ENCODE measurements at places on chromosomes 3 and 15.

DNA sequence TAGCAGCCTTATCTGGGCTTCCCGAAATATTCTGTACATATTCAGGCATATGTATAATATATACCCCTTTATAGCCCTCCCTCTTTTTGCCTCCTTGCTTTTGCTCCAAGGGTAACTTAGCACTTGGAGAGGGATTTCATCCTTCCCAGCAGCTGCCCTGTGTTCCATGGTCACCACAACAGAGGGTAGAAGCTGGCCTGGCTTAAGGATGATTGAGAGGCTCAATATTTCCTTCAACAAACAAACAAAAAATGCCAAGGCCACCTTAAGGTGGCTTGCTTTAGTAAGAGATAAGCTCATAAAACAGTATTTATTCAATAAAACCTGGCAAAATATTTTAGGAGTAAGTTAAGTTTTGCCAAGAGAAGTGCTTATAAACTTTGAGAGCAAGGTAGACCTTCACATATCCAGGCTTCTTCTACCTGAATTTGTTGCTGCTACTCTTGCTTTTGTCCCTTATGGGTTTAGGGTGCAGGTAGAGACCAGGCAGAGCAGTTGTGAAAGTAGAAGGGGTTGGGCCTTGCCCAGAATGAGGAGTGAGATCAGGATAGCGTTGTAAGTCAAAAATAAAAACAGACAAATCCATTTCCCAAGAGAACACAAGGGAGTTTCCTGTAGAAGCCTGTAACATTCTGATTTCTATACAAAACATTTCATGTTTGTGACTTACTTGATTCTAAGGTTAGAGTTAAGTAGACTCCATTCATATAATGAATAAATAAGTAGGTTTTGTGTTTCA, 52.7 kb upstream of the ATOSA start:
- DNase-seq = no peak

DNA sequence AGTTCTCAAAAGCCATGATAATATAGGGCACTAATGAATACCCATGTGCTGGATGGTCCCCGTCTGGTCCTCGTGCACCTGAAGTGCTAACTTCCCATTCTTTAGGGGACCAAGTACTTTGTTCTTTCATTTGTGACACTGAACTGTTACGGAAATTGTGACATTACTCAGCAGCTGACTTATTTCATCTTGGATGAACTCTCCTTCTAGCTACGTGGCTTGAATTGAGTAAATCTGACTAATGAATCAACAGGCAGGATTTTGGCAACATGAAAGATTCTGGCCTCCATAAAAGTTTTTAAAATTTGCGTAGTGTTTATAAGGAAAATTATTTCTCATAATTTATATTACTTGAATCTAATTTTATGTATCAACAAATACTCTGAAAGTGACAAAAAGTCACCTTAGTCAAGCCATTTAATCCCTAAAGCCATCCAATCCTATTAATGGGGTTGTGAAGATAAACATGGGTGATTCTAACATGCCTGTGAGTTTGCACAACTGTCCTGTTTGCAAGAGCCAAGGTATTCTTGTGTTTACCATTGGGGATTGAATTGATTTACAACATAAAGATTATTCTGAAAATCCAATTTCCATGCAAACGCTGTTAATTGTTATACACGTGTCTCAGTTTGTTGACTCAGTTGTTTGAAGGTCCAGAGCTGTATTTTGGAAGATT, 119.9 kb downstream of the AGBL1 start:
- no peak for DNase-seq

DNA sequence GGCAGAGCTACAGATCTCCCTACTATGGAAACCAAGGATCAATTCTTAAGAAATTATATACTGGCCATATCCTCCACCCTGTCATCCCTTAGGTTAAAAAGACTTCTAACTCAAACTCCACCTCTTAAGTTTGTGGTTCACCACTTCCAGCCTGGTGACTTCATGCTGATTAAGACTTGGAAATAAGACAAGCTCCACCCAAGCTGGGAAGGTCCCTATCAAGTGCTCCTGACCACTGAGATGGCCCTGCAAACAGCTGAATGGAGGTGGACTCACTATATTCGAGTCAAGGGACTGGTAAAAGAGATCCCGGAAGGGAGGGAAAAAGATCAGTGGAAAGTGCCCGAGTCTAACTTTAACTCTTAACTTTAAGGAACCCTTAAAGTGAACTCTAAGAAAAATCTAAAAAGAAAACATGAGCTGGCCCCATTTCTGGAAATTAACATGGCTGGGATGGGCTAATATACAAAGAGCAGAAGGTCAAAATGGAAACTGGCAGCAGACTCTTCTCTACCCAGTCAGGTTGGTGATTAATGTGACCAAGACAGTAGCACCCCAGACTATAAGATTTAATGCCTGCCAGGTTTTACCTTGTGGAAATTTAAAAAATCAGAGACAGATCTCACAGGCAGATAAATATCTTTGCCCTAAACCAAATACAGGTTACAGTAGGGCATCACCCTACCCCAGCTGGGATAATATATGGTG, 43.9 kb downstream of the PPCDC start:
- DNase-seq = no peak

GRCh38 chr15:80132382-80132781, 20.4 kb upstream of the FAH start:
- no peak for DNase-seq

DNA sequence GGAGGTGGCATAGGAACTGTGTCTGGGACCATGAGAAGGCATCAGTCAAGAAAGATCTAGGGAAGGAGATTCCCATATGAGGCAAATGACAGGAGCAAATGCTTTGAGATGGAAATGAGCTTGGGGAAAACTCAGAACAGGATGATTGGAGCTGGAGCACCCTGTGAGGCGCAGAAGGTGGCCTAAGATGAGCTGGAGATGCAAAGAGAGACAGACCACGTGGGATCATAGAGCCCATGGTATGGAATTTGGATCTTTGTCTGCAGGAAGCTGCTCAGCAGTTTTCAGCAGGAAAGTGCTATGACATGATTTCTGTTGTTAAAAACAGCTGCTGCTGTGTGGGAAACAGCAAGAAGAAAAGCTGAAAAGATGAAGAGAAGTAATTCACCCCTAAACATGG, 310.6 kb downstream of the MAGI1 start:
- DNase-seq = no peak
